ENCODE measurements at places on chromosomes 5 and 9.

GRCh38 chr9:130292106-130292505 lies 26.5 kb downstream of the HMCN2 start:
- DNase-seq: no peak

GRCh38 chr9:73872701-73873100 lies 624.4 kb upstream of the RORB start:
- no peak for DNase-seq

DNA sequence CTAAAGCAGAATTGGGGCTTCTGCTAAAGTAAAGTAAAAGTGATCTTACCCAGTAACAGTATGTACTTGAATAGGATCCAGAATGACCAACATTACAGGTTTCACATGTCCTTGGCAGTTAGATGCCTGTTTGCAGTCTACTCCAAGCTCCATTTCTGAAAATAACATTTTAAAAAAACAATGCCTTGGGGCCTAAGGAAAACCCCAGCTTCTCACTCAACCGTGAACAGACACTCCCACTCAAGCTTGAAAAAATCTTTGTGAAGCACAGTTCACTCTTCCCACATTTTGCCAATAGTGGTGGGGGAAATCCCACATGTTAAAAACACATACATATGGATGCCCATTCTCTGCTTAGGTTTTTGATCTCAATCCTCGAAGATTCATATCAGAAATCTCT lies 304.1 kb downstream of the ARRDC3 start:
- no peak for DNase-seq

DNA sequence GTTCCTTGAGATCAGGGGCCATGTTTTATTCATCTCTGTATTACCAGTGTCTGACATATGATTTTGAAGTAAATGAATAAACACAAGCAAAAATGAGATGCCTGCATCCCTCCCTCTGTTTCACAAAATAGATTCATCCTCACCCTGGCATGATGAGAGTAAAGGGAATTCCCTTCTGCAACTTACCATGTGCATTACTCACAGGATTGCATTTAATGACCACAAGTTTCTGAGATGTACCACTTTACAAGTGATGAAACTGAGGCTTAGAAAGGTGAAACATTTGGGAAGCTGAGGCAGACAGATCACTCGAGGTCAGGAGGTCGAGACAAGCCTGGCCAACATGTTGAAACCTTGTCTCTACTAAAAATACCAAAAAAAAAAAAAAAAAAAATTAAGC lies 74.2 kb upstream of the TNFSF8 start:
- DNase-seq: no peak
